ENCODE measurements at places on chromosomes 2 and 18. TPM values are rescaled to one million over a fixed set of nuclear protein-coding genes. Genes with fewer than 3 reads are reported as not detected.

Gene ALLC
- not detected for total RNA-seq

Gene FAM124B
- 50.3 TPM for total RNA-seq

Gene NLRC4
- total RNA-seq, result not detected

Gene NEU2
- total RNA-seq, result not detected

Gene KLHL29
- 8.3 TPM for total RNA-seq

Gene C2orf15
- 0.41 TPM for total RNA-seq

Gene STRADB
- total RNA-seq, result 25.0 TPM

GRCh38 chr2:96984300-96984699, 2.1 kb downstream of the FAM178B start:
- no peak for DNase-seq

GRCh38 chr18:42765302-42765701, 350.2 kb downstream of the RIT2 start:
- no peak for DNase-seq

GRCh38 chr2:44840503-44840850, 101.0 kb upstream of the SIX3 start:
- DNase-seq, result no peak

GRCh38 chr2:215447056-215447455, 11.2 kb upstream of the FN1 start:
- no peak for DNase-seq

DNA sequence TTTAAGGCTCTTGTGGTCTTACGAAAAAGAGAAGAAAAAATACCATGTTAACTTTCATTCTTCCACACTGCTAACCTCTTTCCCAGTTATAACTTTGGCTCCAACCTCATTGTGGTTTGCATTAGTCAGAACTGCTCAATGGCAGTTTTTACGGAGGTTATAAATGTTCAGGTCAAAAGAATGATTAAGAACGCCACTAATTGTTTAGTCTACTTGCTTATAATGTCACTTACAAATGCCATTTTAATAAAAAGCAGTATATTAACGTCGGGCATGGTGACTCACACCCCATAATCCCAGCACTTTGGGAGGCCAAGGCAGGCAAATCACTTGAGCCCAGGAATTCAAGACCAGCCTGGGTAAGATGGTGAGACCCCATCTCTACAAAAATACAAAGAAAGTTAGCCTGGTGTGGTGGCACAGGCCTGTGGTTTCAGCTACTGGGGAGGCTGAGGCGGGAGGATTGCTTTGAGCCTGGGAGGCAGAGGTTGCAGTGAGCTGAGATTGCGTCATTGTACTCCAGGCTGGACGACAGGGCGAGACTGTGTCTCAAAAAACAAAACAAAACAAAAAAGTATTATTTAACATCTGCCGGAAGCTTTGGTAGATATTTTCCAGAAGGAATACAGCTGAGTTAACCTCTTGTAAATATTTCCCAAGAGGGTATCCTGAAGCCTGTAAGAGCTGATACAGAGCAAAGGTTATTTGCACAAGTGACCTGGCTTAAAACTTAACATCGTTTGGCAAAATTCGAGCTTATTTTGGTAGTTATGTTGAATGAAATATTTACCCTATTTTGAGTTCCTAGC, 5.1 kb downstream of the AGPS start:
- DNase-seq, result no peak

DNA sequence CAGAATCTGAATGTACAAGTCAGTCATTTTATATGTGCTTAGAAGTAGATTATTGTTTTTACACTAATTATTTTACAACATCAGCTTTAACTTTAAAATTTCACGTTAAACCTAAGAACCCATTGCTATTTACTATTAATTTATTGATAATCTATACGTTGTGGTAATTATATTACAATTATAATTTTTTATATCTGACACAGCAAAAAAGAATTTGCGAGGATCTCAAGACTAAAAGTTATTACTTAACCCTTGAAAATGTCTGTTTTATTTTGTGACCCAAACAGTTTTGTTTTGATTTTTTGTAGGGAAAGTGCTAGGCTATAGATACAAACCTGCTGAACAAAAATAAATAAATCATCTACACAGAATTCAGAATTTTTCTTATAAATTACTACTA, 30.3 kb downstream of the BAZ2B start:
- DNase-seq, result no peak

- DNase-seq, result no peak
These were observed 451.7 kb upstream of the HS6ST1 start for GRCh38 chr2:128770143-128771085.

GRCh38 chr2:84038866-84039265, 420.2 kb downstream of the SUCLG1 start:
- DNase-seq, result no peak

DNA sequence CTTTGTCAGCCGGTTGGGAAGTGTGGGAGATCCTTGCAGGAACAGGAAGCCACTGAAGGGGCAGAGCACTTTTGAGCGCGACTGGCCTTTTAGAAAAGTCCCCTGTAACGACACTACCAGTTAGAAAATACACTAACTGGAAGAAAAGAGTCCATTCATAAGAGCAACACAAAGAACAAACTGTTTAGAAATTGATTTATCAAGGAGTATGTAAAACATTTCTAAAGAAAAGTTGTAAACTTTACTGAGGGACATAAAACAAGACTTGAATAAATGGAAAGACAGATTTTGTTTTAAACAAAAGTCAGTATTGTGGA, 29.8 kb upstream of the POMC start:
- no peak for DNase-seq

GRCh38 chr18:23528580-23529472, 25.5 kb downstream of the RMC1 start:
- no peak for DNase-seq

Measured in glomerular endothelial cell (primary cell).